ENCODE measurements at places on chromosomes 13 and 19.

DNA sequence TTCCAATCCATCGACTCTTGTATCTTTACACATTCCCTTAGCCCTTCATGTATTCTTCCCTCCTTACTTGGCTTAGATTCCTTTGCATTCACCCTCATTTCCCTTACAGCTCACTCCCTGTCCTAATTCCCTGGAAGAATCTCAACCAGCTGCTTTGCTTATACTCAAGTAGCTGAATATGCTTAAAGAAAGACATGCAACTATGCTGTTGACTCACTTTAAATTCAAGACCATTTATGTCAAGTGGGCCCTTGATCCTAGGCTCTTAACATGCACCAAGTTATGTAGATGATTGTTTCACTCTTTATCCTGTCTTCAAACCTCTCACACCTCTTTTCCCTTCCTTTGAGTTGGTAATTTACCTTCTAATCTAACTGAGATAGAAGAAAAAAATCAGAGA is 7.4 kb downstream of the CCDC122 start:
- no peak for DNase-seq

GRCh38 chr13:94346261-94347019 is 133.0 kb downstream of the DCT start:
- no peak for DNase-seq

- DNase-seq, result no peak
Observed at GRCh38 chr19:11479898-11480714, 740 bp downstream of the ELAVL3 start.

DNA sequence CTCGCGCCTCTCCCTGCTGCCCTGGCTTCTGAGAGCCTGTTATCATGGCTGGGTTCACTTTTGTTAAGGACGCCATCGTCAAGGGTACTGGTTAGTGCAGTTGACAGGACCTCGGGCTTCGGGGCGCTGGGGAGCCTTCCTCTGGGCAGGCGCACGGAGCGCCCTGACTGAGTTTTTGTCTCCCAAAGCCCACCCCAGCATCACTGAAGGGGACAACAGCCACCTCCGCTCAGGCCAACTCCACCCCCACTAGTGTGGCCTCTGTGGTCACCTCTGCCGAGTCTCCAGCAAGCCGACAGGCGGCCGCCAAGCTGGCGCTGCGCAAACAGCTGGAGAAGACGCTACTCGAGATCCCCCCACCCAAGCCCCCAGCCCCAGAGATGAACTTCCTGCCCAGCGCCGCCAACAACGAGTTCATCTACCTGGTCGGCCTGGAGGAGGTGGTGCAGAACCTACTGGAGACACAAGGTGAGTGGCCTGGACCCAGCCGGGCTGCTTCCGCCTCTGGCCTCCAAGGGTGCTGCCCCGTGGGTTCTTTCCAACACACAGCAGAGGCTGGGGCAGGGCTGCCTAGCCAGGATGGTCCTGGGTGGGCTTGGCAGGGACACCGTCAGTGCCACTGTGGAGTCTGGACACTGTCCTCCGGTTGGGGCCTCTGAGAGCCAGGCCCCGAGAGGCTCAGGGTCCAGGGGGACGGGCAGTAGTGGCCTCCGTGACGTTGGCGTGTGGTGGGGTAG is 16.9 kb downstream of the TSSK6 start:
- DNase-seq, result no peak

DNA sequence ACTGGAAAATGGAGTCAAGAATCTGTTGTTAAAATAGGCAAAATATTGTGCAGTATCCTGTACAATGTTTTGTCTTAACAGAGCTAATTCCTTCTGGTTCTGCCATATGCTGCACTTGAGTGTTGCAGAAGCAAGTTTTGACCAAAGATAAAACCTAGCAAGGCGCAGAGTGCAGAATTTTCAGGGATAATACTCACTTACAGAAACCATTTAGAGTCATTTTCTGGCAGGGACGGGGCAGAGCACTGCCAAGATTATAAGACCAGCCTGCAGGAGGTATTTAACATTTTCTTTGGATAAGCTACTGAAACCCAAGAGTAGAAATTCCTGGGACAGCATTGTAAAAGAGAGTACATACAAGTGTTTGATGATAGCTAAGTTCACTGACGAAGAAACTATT is 159.5 kb upstream of the EDNRB start:
- DNase-seq, result no peak

DNA sequence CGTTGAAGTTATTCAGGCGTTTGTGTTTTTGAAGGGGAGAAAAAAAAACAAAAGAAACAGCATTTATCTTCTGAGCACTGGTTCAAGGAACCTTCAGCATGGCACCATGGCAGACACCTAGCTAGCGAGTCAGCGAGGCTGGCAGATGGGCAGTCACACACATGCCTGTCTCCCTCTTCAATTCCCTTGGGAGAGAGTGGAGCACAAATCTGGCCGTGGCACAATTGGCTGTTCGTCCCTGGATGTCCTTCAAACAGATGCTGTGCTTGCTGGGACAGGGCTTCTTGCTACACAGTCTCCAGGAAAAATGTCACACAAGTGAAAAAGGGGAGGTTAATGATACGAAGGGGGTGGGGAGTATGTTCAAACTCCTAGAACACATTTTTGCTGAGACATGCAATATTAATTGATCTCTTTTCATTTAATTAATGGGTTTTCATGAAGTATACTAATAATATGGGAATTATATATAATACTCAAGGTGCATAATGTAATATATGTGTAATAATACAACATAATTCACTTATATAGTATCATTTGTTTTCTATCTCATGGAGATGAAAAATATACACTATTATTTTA is 1674.5 kb upstream of the SLC10A2 start:
- DNase-seq, result no peak

DNA sequence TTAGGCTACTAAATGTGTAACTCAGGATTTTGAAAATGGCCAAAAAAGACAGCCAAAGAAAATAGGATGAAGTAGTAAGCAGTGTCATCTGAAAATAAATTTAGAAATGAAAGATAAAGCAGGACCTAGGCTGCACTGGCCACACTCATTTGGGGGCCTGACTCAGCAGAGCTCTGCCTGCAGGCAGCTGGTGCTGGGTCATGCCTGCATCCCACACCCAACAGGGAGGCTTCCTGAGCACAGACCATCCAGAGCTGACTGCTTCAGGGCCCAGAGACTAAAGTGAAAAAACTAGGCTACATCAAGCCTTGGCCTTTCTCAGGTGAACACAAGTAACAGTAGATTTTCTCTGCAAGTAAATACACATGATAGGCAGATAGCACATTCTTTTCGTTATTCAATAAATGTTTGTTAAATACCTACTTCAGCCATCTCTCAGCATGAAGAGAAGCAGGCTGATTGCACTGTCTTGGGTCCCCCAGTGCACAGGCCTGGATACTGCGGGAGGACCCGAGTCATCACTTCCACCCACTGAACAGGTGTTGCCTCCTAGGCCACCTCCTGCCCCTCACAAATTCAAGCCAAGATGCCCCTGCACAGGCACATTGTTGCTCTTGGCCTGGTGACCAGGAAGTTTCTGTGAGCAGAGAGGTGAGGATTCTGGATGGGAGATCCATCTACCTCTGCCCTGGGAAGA is 284.0 kb downstream of the OXGR1 start:
- DNase-seq, result no peak

- no peak for DNase-seq
Observed at GRCh38 chr13:46721054-46721453, 75.9 kb downstream of the ESD start.

DNA sequence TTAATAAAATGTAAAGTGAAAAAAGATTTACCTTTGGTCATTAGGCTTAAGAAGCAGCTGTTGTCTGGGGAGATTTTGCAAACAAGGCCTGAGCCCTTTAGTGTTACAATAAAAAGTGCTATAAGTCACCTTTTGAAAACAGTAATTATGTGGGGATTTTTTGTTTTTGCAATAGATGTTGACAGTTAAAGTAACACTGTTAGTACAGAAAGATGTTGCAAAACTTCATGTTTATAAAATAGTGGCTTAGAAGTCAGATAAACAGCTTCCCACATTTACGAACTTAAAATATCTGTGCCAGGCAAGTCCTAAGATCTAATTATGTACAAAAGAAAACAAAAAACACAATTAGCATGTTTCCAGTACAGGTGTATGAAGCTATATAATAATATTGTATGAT is 138.0 kb upstream of the IRS2 start:
- no peak for DNase-seq

- DNase-seq, result no peak
Observed at GRCh38 chr13:95509521-95510310, 42.8 kb upstream of the CLDN10 start.

GRCh38 chr19:6663236-6664201 is 6.4 kb downstream of the TNFSF14 start:
- DNase-seq, result no peak

GRCh38 chr13:112255550-112256120 is 120.5 kb upstream of the SPACA7 start:
- no peak for DNase-seq

GRCh38 chr19:50837300-50837699 is 3.9 kb upstream of the KLK15 start:
- DNase-seq, result peak; percentile 67

DNA sequence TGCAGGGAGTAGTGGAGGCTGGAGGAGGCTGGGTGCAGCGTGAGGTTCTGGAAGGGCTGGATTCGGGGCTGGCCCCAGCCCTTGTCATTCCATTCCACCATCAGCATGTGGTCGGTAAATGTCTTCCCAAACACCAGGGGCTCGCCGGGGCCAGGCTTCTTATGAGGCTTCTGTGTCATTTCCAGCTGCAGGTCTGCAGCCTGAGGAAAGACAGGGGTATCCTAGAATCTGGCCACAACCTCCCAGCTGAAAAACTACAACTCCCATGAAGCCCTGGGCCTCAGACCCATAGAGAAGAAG is 4.4 kb downstream of the BCAT2 start:
- DNase-seq, result no peak

GRCh38 chr13:60164234-60164889 is 634 bp upstream of the DIAPH3 start:
- DNase-seq, result no peak

- DNase-seq, result no peak
Observed at GRCh38 chr13:110336681-110337080, 29.6 kb downstream of the COL4A2 start.

GRCh38 chr19:41657157-41657556 is 30.3 kb upstream of the CEACAM4 start:
- no peak for DNase-seq

DNA sequence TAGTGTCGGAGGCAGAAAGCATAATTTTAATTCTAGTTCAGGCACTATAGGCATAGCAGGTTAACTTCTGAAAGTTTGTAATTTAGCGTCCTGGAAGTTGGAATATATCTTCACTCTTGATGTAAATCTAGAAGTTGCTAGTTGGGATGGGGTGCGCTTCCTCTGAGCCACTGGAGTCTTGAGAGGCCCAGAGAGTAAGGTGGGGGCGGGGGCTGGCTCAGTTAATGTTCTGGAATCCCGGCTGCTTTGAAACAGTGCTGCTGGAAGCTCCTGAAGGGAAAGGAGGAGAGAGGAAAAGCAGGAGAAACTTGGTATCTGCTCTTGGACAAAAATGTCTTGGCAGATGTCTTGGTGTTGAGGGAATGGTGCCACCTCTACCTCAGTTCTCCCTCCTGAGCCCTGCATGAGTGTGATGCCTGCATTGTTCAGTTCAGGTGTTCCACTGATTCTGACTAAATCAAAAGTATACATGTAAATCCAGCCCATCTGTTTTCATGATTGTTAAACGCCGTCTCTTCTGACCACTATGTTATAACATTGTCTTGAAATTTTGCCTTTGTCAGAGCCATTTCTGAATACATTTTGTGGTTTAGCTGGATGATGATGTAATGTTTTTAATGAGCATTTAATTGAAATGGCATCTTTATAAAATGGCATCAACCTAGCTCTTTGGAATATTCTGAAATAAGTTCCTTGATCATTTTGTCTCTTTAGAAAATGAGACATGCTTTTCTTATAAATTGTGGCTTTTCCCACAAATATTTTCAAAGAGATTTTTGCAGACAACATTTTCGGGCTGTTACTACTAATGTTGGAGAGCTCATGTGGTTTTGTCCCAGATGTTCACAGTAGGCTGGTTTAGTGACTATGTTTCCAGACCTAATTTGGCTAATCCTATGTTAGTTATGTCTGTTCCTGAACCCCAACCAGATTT is 202.7 kb downstream of the SHISA2 start:
- no peak for DNase-seq

DNA sequence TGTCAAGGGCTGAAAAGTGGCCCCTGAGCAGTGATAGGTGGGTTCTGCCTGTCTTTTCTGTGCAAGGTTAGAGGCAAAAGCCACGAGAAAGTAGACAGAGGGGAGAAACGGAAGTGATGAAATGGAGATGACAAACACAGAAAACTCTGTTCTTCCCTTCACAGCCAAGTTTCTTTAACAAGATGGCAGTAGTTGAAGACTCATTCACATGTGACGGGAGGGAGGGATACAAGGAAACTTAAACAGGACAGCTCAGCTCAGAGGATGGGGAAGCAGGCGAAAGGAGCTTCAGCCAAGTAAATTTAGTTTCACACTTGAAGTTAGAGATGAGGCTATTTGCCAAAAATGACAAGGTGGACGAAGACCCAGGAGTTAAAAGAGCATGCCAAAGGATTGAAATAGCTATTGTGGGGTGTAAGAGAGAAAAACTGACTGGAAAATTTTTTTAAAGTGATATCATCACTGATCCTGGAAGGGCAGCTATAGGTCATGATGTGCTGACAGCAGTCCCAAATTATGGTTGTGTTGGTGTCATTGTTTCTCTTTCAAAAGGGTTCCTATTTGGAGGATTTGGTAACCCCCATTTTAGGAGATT is 347.9 kb downstream of the EFNB2 start:
- no peak for DNase-seq

DNA sequence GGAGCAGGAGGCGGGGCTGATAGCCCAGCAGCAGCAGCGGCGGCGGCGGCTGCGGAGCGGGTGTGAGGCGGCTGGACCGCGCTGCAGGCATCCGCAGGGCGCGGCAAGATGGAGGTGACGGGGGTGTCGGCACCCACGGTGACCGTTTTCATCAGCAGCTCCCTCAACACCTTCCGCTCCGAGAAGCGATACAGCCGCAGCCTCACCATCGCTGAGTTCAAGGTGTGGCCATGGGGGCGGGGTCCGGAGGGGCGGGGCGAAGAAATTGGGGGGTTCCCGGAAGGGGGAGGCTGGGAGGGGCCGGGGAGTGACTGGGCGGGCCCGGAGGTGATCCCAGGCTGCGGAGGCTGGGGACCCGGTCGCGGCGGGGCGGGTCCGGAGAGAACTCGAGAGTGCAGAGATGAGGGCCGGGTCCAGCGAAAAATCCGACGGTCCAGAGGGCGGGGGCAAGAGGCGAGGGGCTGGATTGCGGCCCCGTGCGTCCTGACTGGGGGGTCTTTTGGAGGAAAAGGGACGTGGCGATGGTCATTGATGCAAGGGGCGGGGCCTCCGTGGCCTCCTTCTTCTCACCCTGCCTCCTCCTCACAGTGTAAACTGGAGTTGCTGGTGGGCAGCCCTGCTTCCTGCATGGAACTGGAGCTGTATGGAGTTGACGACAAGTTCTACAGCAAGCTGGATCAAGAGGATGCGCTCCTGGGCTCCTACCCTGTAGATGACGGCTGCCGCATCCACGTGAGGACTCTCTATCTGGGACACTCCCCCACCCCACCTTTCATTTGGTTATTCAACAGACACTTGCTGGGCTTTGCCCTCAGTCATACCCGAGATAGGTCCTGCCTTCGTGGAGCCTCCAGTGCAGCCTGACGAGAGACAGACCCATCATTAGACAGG is at the start of gene TBCB:
TSS of gene TBCB (plus strand) at position 16 of the 891 bp plus-strand sequence. CDS start at position 109, 93 bp downstream.
- DNase-seq, result no peak

All from SHP77 treated with DMSO at 0.1 percent for 48 hours (cell line).